Activated naive CD8-positive, alpha-beta T cell treated with anti-CD3 and anti-CD28 coated beads for 36 hours (primary cell): ENCODE measurements at places on chromosomes 5 and 9. TPM values are rescaled to one million over a fixed set of nuclear protein-coding genes. Genes with fewer than 3 reads are reported as not detected.

The C5orf52 gene
- total RNA-seq, result not detected

The AP3B1 gene
- 36.6 TPM for total RNA-seq

The SPATA31A3 gene
- total RNA-seq, result not detected

DNA sequence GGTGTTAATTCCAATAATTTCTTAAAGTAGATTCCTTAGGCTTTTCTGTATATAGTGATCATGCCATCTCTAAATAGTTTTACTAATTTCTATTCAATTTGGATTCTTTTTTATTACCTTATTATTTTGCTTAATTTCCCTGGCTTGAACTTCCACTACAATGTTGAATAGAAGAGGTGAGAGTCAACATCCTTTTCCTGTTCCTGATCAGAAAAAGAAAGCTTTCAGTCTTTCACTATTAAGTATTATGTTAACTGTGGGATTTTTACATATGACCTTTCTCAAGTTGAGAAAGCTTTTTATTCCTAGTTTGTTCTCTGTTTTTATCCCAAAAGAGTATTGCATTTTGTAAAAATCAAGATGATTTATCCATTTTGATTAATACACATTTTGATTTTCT is 574.5 kb upstream of the TLE4 start:
- no peaks in the 10 kb centered on the region for H3K36me3 ChIP-seq
- H3K27ac ChIP-seq, result no peak overlapping the region
- no peaks in the 10 kb centered on the region for H3K27me3 ChIP-seq

DNA sequence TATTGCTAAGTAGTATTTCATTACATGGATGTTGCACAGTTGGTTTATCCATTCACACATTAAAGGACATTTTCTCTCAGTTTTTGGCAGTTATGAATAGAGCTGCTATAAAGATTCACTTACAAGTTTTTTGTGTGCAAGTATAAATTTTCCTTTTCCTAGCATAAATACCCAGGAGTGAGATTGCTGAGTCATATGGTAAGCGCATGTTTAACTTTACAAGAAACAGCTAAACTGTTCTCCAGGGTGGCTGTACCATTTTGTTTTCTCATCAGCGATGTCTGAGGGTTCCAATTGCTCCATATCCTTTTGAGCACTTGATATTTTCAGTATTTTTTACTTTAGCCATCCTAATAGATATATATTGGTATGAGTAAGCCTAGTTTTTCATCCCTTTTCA is 16.4 kb upstream of the ABCA1 start:
- no peaks in the 10 kb centered on the region for H3K27me3 ChIP-seq
- H3K4me3 ChIP-seq, result no peak overlapping the region
- H3K4me1 ChIP-seq, result peaks cover 4% of the 10 kb centered on the region
- no peaks in the 10 kb centered on the region for H3K36me3 ChIP-seq
- DNase-seq, result no peak
- no peak overlapping the region for H3K27ac ChIP-seq

DNA sequence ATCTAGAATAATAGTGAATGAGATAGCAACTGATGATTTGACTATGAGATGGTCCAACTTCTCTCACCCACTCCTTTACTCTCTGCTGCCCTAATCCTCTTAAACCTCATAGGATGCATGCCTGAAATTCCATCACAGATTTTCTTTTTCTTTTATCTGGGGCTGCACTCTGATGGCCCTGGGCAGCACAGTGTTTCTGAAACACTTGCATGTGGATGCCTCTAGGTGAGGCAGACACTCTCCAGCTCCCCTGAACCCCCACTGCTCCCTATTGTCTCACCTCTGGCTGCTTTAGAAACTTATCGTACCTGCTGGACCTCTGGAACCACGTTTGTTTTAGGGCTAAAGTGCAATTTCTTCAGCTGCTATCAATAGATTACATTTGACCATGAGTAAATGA is 67.5 kb downstream of the HTR4 start:
- no peak for DNase-seq
- H3K4me3 ChIP-seq, result no peak overlapping the region
- no peak overlapping the region for H3K27ac ChIP-seq
- H3K27me3 ChIP-seq, result peaks cover 8% of the 10 kb centered on the region
- no peaks in the 10 kb centered on the region for H3K4me1 ChIP-seq

DNA sequence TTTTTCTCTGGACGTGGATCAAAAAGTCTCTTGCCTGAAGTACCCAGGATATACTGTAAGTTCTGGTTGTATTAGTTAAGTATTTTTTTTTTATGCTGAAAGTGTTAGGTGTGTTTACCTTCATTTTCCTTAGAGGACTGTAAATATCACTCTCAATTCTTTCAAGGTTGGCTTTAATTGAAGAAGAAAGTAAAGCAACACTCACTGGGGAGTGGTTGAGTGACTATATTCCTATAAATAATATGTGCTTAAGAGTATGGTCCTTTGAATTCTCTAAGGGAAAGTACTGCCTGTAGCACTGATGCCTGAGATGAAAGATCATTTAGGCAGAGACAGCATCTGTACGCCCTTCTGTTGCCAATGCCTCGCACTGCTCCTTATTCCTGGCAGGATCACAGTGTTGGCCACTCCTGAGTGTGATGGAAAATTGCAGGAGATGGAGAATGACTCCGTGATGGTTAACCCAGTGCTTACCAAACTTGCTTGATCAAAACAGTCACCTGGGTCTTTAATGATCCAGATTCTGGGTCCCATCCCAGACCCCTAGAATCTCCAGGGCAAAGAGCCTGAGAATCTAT is 182.0 kb upstream of the MPDZ start:
- no peaks in the 10 kb centered on the region for H3K36me3 ChIP-seq
- no peaks in the 10 kb centered on the region for H3K4me1 ChIP-seq
- H3K4me3 ChIP-seq, result no peak overlapping the region
- no peak overlapping the region for H3K27ac ChIP-seq
